Adipose tissue (tissue), 3 donors: ENCODE measurements at places on chromosomes 5 and 9. TPM values are rescaled to one million over a fixed set of nuclear protein-coding genes. Genes with fewer than 3 reads are reported as not detected.

The GIN1 gene
- polyA plus RNA-seq: 2.0 TPM

The CDH9 gene
- not detected for polyA plus RNA-seq

The ORM2 gene
- polyA plus RNA-seq: 6.3 TPM

The HMCN2 gene
- polyA plus RNA-seq: 2.6 TPM

The ACTBL2 gene
- not detected for polyA plus RNA-seq

The C9orf50 gene
- polyA plus RNA-seq: 0.04 TPM

The CD14 gene
- polyA plus RNA-seq: 162 TPM

The KLF9 gene
- polyA plus RNA-seq: 23.1 TPM

The MOB3B gene
- 1.7 TPM for polyA plus RNA-seq

The EDIL3 gene
- polyA plus RNA-seq: 1.0 TPM

The ANXA2R gene
- 1.1 TPM for polyA plus RNA-seq

The GHR gene
- 108 TPM for polyA plus RNA-seq

The APBB3 gene
- polyA plus RNA-seq: 24.3 TPM

The GADD45G gene
- polyA plus RNA-seq: 17.8 TPM

The TMC1 gene
- polyA plus RNA-seq: not detected

The TLR4 gene
- polyA plus RNA-seq: 1.3 TPM

The PCDHB15 gene
- polyA plus RNA-seq: 2.0 TPM

The RNF183 gene
- not detected for polyA plus RNA-seq

The UBE2QL1 gene
- 0.47 TPM for polyA plus RNA-seq

The CNTNAP3B gene
- polyA plus RNA-seq: 8.7 TPM

The RLN2 gene
- 0.41 TPM for polyA plus RNA-seq

The IRX2 gene
- polyA plus RNA-seq: 1.1 TPM

The ALDH7A1 gene
- polyA plus RNA-seq: 19.2 TPM

The SLC36A2 gene
- 0.22 TPM for polyA plus RNA-seq

The RAB3C gene
- 5.5 TPM for polyA plus RNA-seq

The IFNE gene
- not detected for polyA plus RNA-seq

The NUDT12 gene
- polyA plus RNA-seq: 5.0 TPM

The MCIDAS gene
- 0.11 TPM for polyA plus RNA-seq

The ABLIM3 gene
- polyA plus RNA-seq: 148 TPM

The SPATA31D4 gene
- not detected for polyA plus RNA-seq
